ENCODE measurements at places on chromosomes 6 and 20. TPM values are rescaled to one million over a fixed set of nuclear protein-coding genes. Genes with fewer than 3 reads are reported as not detected.

- peaks cover 37% of the 10 kb centered on the region for H3K4me1 ChIP-seq
- H3K4me3 ChIP-seq = no peak overlapping the region
- peaks cover 5% of the 10 kb centered on the region for H3K36me3 ChIP-seq
- H3K27me3 ChIP-seq = no peaks in the 10 kb centered on the region
- DNase-seq = no peak
These were observed 54.1 kb upstream of the IER3 start for GRCh38 chr6:30798494-30798893.

DNA sequence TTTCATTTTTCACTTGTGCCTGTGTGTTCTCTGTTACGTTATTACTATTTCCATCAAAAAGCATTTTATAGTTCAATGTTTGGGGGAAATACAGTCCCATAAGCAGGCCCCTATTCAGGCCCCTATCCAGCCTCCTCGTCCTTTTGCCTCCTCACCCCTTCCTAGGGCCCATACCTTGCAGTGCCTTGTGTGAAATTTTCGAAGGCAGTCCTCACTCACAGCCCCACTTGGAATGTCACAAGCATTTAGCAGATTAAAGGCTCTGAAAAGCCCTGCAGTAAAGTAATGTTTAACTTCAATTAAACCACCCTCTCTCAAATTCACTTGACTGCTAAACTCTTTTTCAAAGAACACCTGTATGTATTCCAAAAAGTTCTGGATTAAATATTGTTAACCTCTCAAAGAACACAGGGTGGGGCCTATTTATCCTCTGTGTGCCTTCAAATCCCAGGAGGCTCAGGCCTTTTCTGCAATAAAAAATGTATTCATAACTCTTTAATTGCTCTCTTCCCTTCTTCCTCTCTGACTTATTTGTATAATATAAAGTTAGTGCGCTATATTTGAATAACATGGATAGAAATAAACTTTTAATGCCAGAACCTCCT, 202.5 kb downstream of the FOXA2 start:
- no peaks in the 10 kb centered on the region for H3K27me3 ChIP-seq
- H3K4me1 ChIP-seq = no peaks in the 10 kb centered on the region
- H3K27ac ChIP-seq = no peak overlapping the region
- no peak overlapping the region for H3K4me3 ChIP-seq
- H3K36me3 ChIP-seq = no peaks in the 10 kb centered on the region

DNA sequence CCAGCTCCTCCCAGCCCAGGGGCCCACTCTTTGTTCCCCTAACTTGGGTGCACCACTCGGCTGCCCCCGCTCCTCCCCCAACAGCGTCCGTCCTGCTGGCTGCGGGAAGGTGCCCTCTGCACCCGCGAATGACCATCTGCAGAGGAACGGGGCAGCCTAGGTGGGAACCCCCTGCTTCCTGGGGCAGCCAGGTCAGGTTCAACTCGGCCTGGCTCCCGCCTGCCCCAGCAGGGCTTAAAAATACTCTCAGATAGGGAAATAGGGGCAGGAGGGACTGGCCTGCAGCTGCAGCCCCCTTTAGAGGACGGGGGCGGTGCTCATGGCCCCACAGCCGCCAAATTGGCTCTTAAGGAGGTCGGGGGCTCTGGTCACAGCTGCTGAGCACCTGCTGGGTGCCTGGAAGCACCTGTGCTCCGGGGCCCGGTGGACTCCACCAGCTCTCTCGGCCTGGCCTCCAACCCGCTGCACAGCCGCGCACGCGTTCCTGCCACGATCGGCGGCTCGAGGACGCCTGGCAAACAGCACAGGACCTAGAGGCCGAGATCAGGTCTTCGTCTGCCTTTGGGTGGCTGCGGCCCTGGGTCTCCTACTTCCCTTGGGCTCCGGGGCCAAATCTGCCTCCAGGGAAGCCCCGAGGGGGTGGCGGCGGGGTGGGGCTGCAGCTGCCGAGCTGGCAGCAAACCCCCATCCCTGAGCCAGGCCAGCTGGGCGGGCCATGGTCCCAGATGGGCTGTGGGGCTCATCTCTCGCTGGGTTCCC, 700 bp upstream of the LAMA5 start:
- peaks cover 14% of the 10 kb centered on the region for H3K27me3 ChIP-seq
- no peak for DNase-seq

The DEFB129 gene
- total RNA-seq = not detected

DNA sequence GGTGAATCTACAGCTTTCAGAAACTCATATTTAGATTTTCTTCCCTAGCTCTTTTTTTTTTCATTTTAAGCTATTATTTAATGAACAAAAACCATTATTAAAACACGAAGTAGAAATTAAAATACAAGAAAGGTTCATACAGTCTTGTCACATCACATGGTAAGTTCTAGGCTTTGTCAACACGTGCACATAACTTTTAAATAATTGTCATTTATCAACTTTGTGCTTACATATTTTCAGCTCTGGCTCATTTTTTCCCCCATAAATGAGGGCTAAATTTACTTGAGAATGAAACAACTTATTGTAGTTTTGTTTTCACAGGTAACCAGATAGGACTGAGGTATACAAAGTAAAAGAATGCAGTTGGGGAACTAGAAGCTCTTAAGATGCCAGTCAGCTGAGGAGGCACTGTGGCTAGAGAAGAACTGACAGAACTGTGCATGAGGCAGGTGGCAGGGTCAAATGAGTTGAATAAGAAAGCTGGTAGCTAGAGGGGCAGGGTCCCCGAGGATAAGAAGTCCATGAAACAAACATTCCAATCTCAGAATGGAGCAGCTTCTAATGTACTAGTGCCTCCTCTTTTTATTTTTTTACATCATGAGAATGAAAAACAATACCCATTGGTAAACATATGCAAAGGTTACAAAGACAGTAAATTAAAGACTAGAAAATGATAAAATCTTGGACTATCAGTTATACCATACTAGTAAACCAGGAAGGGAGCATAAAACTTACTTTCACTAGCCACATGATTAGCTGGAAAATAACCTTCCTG, 141.5 kb downstream of the MYB start:
- peak overlapping the region; percentile 26 for H3K27ac ChIP-seq
- H3K36me3 ChIP-seq = no peaks in the 10 kb centered on the region
- no peaks in the 10 kb centered on the region for H3K27me3 ChIP-seq

The DNMT3B gene
- 10.0 TPM for total RNA-seq

DNA sequence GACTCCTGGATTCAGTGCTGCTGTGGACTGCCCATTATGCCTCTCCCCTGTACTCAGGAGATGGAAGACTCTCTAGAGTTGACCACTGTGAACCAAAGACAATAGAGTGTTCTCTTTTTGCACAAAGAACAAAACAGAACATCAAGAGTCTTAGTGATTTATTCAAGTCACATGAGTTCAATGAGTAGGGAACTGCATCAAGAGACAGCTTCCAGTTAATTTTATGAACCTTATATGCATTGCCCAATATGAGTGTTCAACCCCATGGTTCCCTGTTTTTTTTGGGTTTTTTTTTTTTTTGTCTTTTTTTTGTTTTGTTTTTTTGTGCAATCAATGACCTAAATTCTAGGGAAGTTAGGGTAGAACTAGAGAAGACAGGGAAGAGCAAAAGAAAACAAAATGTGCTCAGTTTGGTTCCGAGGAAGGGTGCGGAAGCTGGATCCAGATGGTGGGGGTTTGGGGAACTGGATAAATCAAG, 224.3 kb downstream of the MAFB start:
- no peaks in the 10 kb centered on the region for H3K27me3 ChIP-seq
- H3K4me1 ChIP-seq = no peaks in the 10 kb centered on the region
- no peak overlapping the region for H3K4me3 ChIP-seq

- DNase-seq = no peak
- H3K4me3 ChIP-seq = no peak overlapping the region
- no peaks in the 10 kb centered on the region for H3K27me3 ChIP-seq
- H3K4me1 ChIP-seq = peaks cover 25% of the 10 kb centered on the region
These were observed 52.1 kb downstream of the RNASET2 start for GRCh38 chr6:166904101-166904746.

GRCh38 chr20:57524511-57525176, at the start of gene CTCFL:
CTCFL (minus strand) TSS chr20:57525140; CDS start chr20:57524205, 935 bp downstream.
- DNase-seq = no peak
- H3K27ac ChIP-seq = no peak within 1 kb of the TSS
- H3K36me3 ChIP-seq = no peaks in the 10 kb centered on the region
- H3K4me3 ChIP-seq = no peak within 1 kb of the TSS

DNA sequence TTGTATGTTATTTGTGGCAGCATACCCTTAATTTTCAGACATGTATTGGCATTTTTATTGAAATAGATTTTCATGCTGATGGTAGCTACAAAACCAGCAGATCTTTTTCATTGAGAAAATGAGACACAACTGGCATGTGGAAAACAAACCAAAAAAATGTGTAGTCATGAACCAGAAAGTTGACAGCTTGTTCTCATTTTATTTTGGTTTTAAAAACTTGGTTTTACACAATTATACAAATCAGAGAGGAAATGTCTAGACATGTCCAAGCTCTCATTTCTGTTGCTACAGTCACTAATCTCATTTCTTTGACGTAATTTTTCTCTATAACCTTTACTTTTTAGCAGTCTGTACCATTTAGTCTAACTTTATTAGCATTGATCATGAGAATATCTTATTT, 85.4 kb downstream of the GRIK2 start:
- H3K4me3 ChIP-seq = no peak overlapping the region
- DNase-seq = no peak
- H3K27ac ChIP-seq = no peak overlapping the region
- H3K36me3 ChIP-seq = no peaks in the 10 kb centered on the region
- no peaks in the 10 kb centered on the region for H3K27me3 ChIP-seq
- H3K4me1 ChIP-seq = no peaks in the 10 kb centered on the region

GRCh38 chr6:7631466-7631865, 41.5 kb downstream of the SNRNP48 start:
- H3K4me3 ChIP-seq = no peak overlapping the region
- H3K4me1 ChIP-seq = no peaks in the 10 kb centered on the region
- no peaks in the 10 kb centered on the region for H3K36me3 ChIP-seq
- no peak overlapping the region for H3K27ac ChIP-seq
- no peak for DNase-seq

GRCh38 chr6:5034328-5034727, 30.5 kb upstream of the RPP40 start:
- H3K27ac ChIP-seq = no peak overlapping the region
- no peak for DNase-seq
- H3K36me3 ChIP-seq = no peaks in the 10 kb centered on the region
- H3K4me1 ChIP-seq = peaks cover 8% of the 10 kb centered on the region
- no peaks in the 10 kb centered on the region for H3K27me3 ChIP-seq

The EDN3 gene
- total RNA-seq = not detected

The RSPH3 gene
- total RNA-seq = 1.4 TPM

The LY6G6F gene
- total RNA-seq = not detected

The COL20A1 gene
- total RNA-seq = not detected

The CDH26 gene
- 0.26 TPM for total RNA-seq

GRCh38 chr6:10434235-10434634, 19.4 kb upstream of the TFAP2A start:
- H3K36me3 ChIP-seq = no peaks in the 10 kb centered on the region
- peaks cover 13% of the 10 kb centered on the region for H3K27me3 ChIP-seq
- no peak for DNase-seq
- H3K4me3 ChIP-seq = no peak overlapping the region
- H3K27ac ChIP-seq = no peak overlapping the region

GRCh38 chr20:57126481-57127092, 139.9 kb downstream of the BMP7 start:
- DNase-seq = no peak
- H3K36me3 ChIP-seq = no peaks in the 10 kb centered on the region
- peaks cover 8% of the 10 kb centered on the region for H3K4me1 ChIP-seq
- H3K27ac ChIP-seq = no peak overlapping the region

The SLC26A8 gene
- total RNA-seq = not detected

- no peak overlapping the region for H3K27ac ChIP-seq
- no peak for DNase-seq
- no peak overlapping the region for H3K4me3 ChIP-seq
- H3K36me3 ChIP-seq = no peaks in the 10 kb centered on the region
These were observed 404.1 kb upstream of the ID4 start for GRCh38 chr6:19432966-19433498.

GRCh38 chr6:130215526-130215925, 7.2 kb downstream of the SAMD3 start:
- DNase-seq = peak; percentile 74
- peaks cover 65% of the 10 kb centered on the region for H3K36me3 ChIP-seq
- no peaks in the 10 kb centered on the region for H3K27me3 ChIP-seq
- peak overlapping the region; percentile 79 for H3K27ac ChIP-seq

- no peak overlapping the region for H3K4me3 ChIP-seq
- H3K4me1 ChIP-seq = no peaks in the 10 kb centered on the region
- no peak overlapping the region for H3K27ac ChIP-seq
- peaks cover 4% of the 10 kb centered on the region for H3K27me3 ChIP-seq
- no peaks in the 10 kb centered on the region for H3K36me3 ChIP-seq
- DNase-seq = no peak
These were observed 7.1 kb downstream of the RAMACL start for GRCh38 chr6:166579237-166579850.

The PNPLA1 gene
- not detected for total RNA-seq

DNA sequence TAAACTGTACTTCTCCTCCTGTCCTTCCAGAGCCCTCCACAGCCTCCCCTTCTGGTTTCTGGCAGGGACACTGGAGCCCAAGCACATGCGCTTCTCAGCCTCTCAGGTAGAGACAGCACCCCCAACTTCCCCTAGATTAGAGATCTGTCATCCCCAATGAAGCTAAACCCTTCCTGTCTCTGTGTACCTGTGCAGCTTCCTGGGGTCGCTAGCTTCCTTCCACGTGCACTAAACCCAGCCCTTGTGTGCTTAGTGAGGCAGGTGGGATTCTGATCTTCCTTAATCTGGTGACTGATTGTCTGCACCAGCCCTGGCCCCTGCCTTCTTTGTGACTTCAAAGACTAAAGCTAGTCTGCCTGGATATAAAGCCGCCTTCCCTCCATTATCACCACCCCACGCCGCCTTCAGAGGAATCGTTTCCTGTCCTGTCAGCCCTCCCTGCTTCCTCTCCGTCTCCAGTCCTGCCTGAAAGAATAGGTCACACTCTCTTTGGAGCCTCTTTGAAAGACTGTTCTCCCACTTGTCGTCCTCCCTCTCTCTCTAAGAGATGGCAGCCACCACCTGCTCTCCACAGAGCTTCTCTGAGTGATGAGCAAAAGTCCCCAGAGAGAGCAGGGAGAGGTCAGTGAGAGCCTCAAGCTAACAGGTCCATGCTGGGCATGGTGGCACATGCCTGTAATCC, 27.5 kb downstream of the CAPN11 start:
- no peak for DNase-seq
- H3K4me1 ChIP-seq = peaks cover 7% of the 10 kb centered on the region
- H3K27me3 ChIP-seq = peaks cover 5% of the 10 kb centered on the region
- no peak overlapping the region for H3K4me3 ChIP-seq

DNA sequence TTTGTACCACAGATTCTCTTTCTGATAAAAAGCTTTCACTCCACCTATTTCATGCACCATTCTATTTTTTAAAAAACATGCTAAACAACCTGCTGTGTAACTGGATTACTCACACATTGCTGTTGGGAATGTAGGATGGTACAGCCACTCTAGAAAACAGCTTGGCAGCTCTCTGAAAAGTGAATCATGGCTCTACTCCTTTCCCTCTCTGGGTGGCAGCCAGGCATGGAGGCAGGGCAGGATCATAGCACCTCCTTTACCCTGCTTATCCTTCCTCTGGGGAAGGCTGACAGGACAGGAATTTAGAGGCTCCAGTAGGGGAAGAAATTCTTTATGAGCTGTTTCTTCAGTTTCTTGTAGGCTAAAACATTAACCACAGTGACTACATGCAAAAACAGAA, 6.7 kb upstream of the VNN2 start:
- DNase-seq = no peak
- H3K4me1 ChIP-seq = peaks cover 40% of the 10 kb centered on the region
- H3K27me3 ChIP-seq = no peaks in the 10 kb centered on the region
- H3K27ac ChIP-seq = no peak overlapping the region
- no peak overlapping the region for H3K4me3 ChIP-seq
- peaks cover 11% of the 10 kb centered on the region for H3K36me3 ChIP-seq

Data from activated CD8-positive, alpha-beta T cell treated with anti-CD3 and anti-CD28 coated beads, Interleukin-2, amount 10 ng/mL, durations not matched to agents 7 days and 5 days (primary cell).